ENCODE measurements at places on chromosomes 2 and 18. TPM values are rescaled to one million over a fixed set of nuclear protein-coding genes. Genes with fewer than 3 reads are reported as not detected.

Gene SERPINB7
- not detected for total RNA-seq

DNA sequence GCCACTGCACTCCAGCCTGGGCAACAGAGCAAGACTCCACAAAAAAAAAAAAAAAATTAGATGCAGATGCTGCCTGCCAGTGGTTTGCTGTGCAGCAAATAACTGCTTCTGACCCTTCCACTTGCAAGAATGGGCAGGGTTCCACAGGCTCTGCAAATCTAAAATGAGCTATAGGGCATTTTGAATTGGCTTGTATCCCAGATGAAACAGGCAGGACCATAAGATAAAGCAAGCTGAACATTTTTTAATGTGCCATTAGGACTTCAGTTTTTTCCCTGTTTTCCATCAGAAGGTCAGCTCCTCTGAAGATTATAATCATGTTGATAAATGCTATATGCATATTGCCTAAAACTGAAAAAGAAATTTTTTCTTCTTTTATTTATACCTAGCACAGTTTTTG is 15.7 kb upstream of the FZD7 start:
- no peak for DNase-seq

- DNase-seq = no peak
Observed at GRCh38 chr2:160096409-160096808, 34.0 kb upstream of the PLA2R1 start.

GRCh38 chr18:35776473-35776872 is 194.9 kb downstream of the GALNT1 start:
- DNase-seq = no peak

DNA sequence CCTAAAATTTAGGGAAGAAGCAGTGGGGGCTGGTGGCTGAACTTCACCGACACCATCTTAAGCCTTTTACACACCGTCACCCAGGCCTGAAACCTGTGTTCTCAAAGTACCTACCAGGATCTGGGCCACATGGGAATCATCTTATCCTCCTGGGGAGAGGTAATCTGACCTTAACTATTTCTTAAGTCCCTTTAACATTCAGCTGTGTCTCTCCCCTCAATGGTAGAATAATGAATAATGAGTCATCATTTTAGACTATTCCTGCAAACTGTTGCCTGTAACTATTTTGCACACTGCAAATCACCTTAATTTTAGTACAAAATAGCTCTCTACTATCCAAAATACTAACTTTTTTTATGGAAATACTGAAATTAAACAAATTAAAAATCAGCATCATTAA is 149.4 kb upstream of the KLF7 start:
- no peak for DNase-seq

DNA sequence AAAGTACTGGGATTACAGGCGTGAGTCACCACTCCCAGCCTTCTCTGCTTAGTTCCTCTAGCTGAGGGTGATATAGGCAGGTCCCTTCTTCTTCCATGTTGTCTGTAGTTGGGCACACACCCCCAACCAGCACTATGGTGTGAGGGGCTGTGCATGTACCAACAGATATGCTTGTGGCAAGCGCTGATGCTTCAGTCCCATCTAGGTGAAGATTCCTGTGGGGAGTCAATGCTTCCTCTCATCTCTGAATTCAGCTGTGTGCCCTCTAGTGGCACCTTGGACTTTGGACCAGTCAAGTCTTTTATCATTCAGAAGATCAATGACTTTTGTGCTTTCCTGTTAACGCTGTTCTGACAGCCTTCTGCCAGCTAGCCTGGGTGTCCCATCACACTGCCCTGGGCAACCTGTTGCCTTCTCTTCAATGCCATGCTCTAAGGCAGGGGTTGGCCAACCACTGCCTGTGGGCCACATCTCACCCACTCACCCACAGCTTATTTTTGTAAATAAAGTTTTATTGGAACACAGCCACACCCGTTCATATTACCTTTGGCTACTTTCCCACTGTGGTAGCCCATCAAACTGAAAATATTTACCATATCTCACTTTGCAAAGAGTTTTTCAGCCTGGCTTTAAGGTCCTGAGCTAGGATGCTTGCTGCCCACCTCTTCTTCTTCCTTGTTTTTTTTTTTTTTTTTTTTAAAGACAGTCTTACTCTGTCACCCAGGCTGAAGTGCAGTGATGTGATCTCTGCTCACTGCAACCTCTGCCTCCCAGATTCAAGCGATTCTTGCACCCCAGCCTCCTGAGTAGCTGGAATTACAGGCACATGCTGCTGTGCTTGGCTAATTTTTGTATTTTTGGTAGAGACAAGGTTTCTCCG is 51.0 kb downstream of the NPAS2 start:
- no peak for DNase-seq

Gene NGEF
- total RNA-seq = 28.7 TPM

DNA sequence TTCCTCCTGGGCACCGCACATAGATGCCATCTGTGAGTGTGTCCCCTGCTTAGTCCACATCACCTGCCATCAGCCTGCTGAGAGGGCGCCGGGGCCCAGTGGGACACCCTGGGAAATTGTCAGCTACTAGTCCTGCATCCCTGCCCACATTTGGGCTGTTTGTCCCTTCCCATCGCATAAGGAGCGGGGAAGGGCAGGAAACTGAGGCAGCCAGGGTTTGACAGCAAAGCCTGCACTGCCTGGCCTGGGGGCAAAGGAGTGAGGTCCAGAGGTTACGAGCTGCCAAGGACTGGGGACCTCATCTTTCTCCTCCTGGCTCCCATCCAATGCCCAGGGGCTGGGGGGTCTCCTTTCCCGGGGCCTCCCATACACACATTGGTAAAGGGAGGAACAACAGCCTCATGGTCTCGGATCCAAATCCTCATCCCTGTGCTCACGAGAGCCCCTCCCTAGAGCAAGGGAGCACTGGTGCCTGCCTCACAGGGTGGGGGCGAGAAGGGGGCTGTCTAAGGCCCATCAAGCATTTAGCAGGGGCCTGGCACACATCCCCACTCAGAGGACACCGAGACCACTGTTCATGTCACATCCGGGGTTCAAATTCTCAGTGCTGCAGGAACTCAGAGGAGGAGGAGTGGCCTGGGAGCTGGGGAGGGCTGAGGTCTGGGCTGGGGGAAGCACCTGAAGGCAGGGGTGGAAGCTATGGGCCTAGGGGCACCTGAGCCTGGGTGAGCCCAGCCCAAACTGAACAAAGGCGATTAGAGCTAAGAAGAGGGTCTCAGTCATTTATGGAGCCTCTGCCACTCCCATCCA is 113.8 kb downstream of the SMAD7 start:
- DNase-seq = no peak

DNA sequence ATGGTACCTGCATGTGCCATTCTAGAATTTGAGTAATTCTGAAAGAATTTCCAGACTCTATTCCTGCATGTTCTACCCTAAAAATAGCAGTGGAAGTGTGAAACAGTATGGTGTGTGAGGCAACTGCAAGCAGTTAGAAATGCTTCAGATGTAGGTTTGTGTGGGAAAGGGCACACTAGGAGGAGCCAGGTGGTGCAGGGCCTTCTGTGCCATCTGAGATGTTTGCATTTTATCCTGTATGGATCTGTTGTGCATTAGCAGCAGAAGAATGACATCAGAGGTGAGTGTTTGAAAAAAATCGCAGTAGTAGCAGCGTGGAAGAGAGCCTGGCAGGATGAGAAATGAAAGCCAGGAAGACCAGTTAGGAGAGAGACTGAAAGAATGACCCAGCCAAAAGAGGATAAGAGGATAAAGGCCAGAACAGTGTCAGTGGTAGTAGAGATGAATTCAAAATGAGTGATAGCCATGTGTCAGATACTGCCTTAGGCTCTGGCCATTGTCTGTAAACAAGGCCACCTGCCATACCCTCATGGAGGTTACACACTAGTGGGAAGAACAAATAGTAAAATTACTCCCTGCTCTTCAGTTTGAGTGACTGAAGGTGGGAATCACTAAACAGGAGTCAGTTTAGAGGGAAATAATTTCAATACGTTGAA is 142.2 kb downstream of the PKP4 start:
- DNase-seq = no peak

DNA sequence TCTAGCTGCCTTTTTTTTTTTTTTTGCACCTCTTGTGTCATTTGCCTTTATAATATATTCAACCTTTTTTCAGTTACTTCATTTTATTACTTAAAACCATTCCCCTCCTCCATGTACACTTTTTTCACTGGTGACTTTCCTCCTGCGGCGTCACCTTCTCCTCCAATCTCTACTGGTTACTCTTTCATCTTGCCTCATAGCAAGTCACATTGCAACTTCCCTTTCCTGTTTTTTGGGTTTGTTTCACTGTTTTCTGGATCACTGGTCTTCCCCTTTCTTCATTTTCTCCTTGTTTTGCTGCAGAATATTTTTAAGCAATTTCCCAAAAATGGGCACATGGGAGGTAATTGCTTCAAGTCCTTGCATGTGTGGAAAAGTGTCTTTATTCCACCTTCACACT is 37.7 kb upstream of the GPR155 start:
- DNase-seq = no peak

Gene FBXO36
- 7.1 TPM for total RNA-seq

DNA sequence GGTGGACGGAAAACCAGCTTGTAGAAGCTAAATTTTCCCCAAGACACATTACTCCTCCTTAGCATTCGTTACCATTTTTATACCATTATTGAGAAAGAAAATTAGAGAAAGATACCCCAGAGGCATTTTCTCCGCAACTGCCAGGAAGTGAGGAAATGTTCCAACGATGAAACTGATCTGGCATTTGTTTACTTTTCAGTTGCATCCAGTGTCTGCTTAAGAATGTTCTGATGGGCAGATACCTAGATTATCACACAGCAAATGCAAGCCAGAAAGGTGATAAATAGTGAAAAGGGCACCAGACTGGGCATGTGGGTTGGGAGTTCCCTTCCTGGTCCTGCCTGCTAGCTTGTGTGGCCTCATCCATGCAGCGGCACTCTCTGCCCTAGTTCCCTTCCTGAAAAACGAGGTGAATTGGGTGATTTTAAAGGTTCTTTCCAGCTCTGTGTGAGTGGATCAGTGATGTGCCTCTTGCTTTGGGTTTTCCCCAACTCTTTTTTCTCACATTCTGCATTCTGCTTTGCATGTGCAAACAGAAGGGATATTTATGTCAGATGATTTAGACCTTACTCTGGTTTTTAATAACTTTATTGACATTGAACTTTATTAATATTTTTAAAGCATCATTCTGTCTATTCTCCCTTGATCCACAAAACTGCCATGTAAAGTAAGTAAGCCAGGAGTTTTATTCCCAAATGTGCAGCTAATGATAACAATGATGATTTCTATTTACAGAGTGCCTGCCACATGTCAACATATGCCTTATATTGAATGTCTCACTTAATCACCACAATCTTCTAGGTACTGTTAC is 139.6 kb downstream of the INSIG2 start:
- no peak for DNase-seq

Gene CCL20
- total RNA-seq = 0.81 TPM

Gene DCDC2C
- 12.1 TPM for total RNA-seq

Gene TBC1D8
- total RNA-seq = 90.1 TPM

Gene KCNE4
- total RNA-seq = 2.3 TPM

Gene ZAP70
- total RNA-seq = 5.5 TPM

Data from testis (tissue), 5 donors.